ENCODE measurements at places on chromosomes 3 and 15. TPM values are rescaled to one million over a fixed set of nuclear protein-coding genes. Genes with fewer than 3 reads are reported as not detected.

The ACTRT3 gene
- polyA plus RNA-seq: 0.69 TPM

The KBTBD12 gene
- 1.8 TPM for polyA plus RNA-seq

The GPR171 gene
- polyA plus RNA-seq: not detected

The SACM1L gene
- 36.3 TPM for polyA plus RNA-seq

The MEGF11 gene
- 0.04 TPM for polyA plus RNA-seq

The SHQ1 gene
- polyA plus RNA-seq: 9.2 TPM

The WNT5A gene
- 2.0 TPM for polyA plus RNA-seq

The COLQ gene
- 1.7 TPM for polyA plus RNA-seq

The UBA7 gene
- 22.9 TPM for polyA plus RNA-seq

The GPR87 gene
- not detected for polyA plus RNA-seq

The PLSCR5 gene
- polyA plus RNA-seq: not detected

The CHL1 gene
- 0.46 TPM for polyA plus RNA-seq

The SAXO2 gene
- 4.8 TPM for polyA plus RNA-seq

The GRIP2 gene
- polyA plus RNA-seq: 0.90 TPM

The PIAS1 gene
- polyA plus RNA-seq: 7.9 TPM

The MAP6D1 gene
- polyA plus RNA-seq: not detected

The B3GALNT1 gene
- 0.60 TPM for polyA plus RNA-seq

The UTS2B gene
- polyA plus RNA-seq: not detected

The CTNNB1 gene
- polyA plus RNA-seq: 255 TPM

Data from sigmoid colon (tissue), 7 donors.